ENCODE measurements at places on chromosomes 12 and 14. TPM values are rescaled to one million over a fixed set of nuclear protein-coding genes. Genes with fewer than 3 reads are reported as not detected.

The ZNF891 gene
- total RNA-seq, result 5.6 TPM

The GLIPR1L1 gene
- total RNA-seq, result not detected

The RPL10L gene
- not detected for total RNA-seq

The GPR132 gene
- total RNA-seq, result 1.1 TPM

The ASB2 gene
- total RNA-seq, result 1.5 TPM

The NANOG gene
- 0.32 TPM for total RNA-seq

- DNase-seq, result no peak
Observed at GRCh38 chr12:125015680-125016310, 22.4 kb downstream of the BRI3BP start.

GRCh38 chr14:69612014-69612782 lies 802 bp downstream of the SUSD6 start:
- peak; percentile 55 for DNase-seq

- DNase-seq, result no peak
Observed at GRCh38 chr14:63475761-63476160, 67.4 kb downstream of the PPP2R5E start.

DNA sequence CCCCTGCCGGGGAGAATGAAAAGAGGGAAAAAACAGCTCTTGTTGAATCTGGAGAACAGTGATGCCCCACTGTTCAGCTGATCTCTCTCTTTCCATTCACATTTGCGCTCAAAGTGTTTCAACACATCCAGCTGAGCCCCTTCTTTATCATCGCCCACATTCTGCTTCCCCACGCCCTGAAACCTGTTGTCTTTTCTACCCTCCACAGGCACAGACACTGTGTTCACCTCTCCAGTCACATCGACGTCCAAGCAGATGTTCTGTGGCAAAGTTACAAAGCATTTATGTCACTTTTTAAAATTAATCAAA lies 338.7 kb downstream of the EGLN3 start:
- no peak for DNase-seq

DNA sequence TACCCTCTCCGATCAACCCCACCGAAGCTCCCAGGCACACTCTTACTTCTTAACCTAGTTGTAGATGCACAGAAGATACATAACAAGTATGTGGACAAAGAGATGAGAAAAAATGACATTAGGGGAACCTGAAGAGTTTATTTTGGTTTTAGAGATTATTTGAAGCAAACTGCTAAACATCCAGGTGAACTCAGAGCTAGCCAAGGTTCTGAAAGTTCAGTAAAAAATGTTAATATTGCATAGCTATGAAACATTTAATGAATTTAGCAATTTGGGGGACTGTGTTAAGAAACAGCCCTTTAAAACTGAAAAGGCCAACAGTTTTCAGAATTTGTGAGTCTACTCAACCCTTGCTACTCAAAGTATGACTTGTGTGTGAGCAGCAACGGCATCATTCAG lies 174.4 kb downstream of the NAV3 start:
- DNase-seq, result no peak

GRCh38 chr12:26936559-26937442 lies 980 bp downstream of the INTS13 start:
- DNase-seq, result no peak
